SK-MEL-5 (cell line): ENCODE measurements at places on chromosomes 6 and 20. TPM values are rescaled to one million over a fixed set of nuclear protein-coding genes. Genes with fewer than 3 reads are reported as not detected.

DNA sequence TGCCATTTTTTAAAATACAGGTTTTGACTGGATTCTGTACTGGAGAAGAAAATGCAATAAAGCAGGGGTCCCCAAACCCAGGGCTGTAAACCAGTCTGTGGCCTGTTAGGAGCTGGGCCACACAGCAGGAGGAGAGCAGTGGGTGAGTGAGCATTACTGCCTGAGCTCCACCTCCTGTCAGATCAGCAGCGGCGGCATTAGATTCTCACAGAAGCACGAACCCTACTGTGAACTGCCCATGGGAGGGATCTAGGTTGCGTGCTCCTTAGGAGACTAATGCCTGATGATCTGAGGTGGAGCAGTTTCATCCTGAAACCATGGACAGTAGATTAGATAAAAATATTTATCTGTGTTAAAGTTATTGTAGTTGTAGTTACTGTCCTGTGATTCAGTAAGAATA lies 21.1 kb upstream of the FBXO9 start:
- DNase-seq = peak; percentile 55

GRCh38 chr6:81636930-81637568 lies 115.4 kb downstream of the TENT5A start:
- DNase-seq = peak; percentile 93

The KIF25 gene
- total RNA-seq = 0.51 TPM in 1 of 2 replicates, not detected in the other

The SLC4A11 gene
- 0.82 and 1.8 TPM in 2 replicates for total RNA-seq
